NCI-H2081 (cell line): ENCODE measurements at places on chromosomes 7 and 10.

- no peak for DNase-seq
Observed at GRCh38 chr7:40996233-40996677, 706.6 kb downstream of the INHBA start.

GRCh38 chr7:134742688-134743350, 36.6 kb upstream of the CALD1 start:
- no peak for DNase-seq

DNA sequence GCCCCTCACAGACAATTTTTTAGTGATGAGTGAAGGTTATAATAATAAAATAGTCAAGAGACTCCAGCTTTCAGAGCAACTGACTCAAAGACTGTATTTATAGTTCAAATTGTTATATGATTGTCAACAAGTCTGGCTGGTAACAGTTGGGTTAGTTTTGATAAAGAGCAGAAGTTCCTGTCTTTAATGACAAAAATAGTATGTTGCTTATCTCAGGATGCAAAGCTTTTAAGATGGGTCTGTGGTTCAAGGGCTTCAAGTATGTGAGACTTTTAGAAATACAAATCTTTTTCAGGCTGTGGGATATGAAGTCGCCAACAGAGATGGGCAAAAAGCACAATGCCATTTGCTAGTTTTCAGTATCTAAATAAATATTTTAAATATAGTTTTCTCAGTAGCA, 118.4 kb downstream of the ABCA13 start:
- no peak for DNase-seq

- DNase-seq: no peak
Observed at GRCh38 chr7:74584160-74584954, 73.2 kb upstream of the GTF2I start.

DNA sequence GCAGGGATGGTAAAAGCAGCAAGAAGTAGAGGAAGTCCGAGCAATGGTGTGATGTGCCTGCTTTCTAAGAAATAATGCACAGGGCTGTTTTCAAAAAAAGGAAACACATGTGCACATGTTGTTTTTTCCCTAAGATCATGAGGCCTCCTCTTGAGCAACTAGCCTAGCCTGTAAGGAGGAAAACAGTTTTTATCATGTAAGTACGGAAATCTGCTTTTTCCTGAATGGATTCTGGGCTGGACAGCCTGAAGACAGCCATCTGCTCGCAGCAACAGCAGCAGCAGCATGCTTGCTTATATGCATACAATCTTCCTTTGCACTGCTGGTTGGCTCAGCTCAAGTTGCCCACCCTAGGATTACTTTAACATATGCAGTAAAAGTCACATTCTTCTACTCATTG, 87.1 kb downstream of the HIBADH start:
- no peak for DNase-seq

GRCh38 chr10:47349941-47350371, 1.8 kb downstream of the RBP3 start:
- no peak for DNase-seq

- DNase-seq: no peak
Observed at GRCh38 chr7:23332910-23333612, 33.9 kb downstream of the MALSU1 start.

GRCh38 chr10:130336617-130337304, 200.6 kb downstream of the GLRX3 start:
- DNase-seq: no peak

- no peak for DNase-seq
Observed at GRCh38 chr7:99398891-99399445, 9.4 kb downstream of the PDAP1 start.

DNA sequence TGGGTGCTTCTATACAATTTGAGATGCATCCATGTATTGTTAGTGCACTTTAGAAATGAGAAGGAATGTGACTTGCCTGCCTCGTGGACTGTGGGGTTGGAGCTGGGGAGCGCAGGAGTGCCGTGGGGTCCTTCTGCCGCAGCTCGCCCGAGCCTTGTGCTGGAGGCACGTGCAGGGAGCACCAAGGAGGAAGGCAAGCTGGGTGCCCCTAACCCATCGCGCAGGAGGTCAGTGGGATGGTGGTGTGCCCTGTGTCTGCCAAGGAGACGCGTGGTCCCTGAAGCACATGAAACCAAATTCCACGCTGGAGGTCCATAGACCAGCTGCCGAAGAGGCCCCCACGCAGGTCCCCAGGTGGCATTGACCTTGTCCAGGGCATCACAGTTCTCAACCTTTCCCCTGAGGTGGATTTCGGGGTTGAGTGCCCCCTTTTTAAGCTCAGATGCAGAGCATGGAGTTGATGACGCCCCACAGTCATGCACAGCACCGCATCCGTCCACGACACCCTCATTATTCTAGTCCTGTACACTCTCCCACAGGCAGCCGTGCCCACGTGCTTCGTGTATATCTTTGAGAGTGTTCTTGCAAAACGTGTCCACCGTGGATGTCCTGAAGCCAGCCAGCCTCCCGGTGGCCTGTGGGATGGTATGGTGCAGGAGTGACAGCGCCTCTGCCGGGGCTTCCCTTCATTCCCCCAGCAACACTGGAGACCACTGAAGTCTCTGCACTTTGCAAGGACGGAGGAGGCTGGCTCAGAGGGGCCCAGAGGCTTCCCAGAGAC, 35.5 kb downstream of the FKBP6 start:
- no peak for DNase-seq

GRCh38 chr7:105911961-105912575, 35.7 kb upstream of the ATXN7L1 start:
- DNase-seq: no peak

- DNase-seq: no peak
Observed at GRCh38 chr7:121259826-121260225, 69.0 kb upstream of the WNT16 start.

- DNase-seq: no peak
Observed at GRCh38 chr7:106420210-106420609, 135.4 kb upstream of the NAMPT start.

- DNase-seq: peak; percentile 90
Observed at GRCh38 chr7:95476904-95477594, 8.7 kb upstream of the ASB4 start.

- DNase-seq: no peak
Observed at GRCh38 chr10:2974083-2974482, 93.3 kb upstream of the PFKP start.

- peak; percentile 81 for DNase-seq
Observed at GRCh38 chr7:5634107-5634950, 147.1 kb downstream of the RNF216 start.

- no peak for DNase-seq
Observed at GRCh38 chr7:138303230-138304070, 156.6 kb upstream of the TRIM24 start.

DNA sequence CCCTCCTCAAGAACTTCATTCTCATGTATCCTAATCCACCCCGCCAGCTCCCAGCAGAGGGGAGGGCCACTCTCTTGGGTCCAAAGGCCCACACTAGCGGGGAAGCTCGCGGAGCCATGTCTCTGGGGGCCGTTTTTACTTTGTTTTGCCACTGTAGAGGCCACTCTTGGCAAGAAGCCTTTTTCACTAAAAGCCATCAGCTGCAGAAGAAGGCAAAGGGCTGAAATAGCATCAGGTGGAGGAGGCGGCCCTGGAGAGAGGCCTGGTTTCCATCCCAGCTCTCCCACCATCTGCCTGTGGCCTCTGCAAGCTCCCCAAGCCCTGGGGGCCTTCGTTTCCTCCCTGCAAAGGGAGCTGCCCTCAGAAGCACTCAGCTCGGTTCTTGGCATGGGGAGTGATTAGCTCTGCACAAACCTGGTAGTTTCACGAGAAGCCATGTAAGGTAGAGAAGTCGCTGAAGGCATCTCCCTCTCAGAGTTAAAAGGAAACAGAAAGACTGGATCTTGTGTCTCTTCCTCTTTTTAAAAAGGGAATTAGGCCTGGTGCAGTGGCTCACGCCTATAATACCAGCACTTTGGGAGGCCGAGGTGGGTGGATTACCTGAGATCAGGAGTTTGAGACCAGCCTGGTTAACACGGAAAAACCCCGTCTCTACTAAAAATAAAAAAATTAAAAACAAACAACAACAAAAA, 70.3 kb downstream of the PARP12 start:
- DNase-seq: no peak

GRCh38 chr10:127987467-127988380, 80.8 kb downstream of the PTPRE start:
- DNase-seq: no peak

DNA sequence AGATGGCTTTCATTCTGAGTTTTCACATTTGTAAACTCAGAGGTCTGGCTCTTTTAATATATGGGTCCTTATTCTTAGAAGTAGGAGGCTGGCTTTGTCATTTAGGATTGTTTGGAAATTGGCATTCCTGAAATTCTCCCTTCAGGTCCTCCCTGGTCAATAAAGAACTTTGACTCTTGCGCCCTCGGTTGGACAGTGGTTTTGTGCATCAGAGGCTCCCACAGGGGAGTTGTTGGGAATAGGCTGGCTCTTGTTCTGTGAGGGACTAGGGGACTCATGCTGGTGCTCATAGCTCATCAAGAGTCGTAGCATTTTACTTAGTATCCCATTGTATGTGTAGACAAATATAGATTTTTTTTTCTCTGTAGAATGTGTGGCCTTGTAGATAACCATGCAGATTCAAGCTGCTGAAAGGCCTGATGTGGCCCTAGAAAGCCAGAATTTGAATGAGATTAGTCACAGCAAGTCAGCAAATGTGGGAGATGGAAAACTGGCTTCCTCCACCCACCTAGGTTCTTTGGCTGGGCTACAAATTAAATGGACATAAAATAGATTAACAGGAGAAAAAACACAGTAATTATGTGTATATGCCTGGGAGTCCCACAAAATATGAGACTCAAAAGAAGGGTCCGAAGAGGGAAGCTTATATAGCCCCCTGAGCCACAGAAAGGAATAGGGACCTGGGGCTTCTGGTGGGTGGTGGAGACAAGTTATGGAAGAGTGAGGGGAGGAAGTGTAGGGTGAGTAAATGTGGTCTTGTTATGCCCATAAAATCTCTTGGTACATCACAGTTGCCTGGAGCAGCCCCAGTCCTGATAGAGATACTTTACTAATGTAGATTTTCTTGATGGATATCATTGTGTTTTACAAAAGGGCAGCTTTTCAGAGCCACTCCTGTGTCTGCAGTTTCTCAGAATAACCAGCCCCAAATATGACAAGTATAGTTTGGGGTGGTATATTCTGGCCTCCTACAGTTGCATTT, 94.6 kb upstream of the BTBD16 start:
- no peak for DNase-seq

- no peak for DNase-seq
Observed at GRCh38 chr7:129924602-129925001, 28.2 kb downstream of the UBE2H start.

DNA sequence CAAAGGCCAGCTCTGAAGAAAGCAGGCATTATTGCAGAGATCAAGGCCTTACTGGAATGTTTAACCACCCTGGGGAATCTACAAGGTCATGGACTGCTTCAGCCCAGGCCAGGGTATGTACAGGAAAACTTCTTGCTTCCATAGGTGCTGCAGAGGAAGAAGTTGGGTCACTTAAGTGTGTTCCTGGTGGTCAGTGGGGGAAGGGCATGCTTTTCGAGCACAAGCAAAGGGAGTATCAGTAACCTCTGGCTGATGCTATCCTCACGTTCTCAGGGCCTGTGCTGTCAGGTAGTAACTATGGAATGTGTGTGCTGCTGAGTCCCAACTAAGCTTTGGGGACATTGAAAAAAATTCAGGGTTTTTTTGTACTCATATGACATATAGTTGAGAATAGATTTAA, 234.0 kb upstream of the SP4 start:
- no peak for DNase-seq

- no peak for DNase-seq
Observed at GRCh38 chr10:8133146-8133545, 78.7 kb downstream of the GATA3 start.

- peak; percentile 30 for DNase-seq
Observed at GRCh38 chr10:75187961-75188426, 22.6 kb upstream of the VDAC2 start.

- no peak for DNase-seq
Observed at GRCh38 chr7:158394936-158395335, 192.7 kb downstream of the PTPRN2 start.

DNA sequence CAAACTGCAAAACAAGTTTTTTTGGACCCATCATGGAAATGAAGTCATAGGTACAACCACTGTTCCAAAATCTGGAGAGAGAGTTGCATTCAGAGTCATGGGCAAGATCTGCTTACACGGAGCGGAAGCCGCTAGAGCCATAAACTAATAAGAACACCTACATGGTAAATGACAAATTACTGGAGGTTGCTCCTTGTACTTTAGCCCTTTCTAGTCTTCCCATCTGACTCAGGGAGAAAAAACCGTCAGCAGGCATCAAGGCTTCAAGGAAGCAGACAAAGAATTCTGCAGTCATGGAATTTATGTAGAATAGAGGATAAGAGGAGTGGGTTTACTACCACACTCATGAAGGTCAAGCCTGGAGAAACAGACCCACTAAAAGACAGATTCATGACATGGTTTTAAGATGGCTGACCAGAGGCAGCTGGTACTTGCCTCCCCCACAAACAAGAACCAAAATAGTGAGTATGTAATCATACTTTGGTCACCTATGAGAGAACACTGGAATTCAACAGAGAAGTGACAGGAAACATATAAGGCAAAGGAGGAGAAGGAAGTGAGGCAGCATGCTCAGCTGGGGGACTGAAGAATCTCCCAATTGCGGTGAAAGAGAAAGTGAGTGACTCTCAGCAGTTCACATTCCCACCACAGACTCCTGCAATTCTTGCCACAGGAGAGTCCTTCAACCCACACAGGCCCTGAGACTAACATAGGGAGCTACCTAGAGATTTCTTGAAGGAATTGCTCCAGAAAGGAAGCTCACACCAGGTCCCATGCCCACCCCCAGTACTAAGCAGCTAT, 42.4 kb upstream of the ASAH2 start:
- no peak for DNase-seq

DNA sequence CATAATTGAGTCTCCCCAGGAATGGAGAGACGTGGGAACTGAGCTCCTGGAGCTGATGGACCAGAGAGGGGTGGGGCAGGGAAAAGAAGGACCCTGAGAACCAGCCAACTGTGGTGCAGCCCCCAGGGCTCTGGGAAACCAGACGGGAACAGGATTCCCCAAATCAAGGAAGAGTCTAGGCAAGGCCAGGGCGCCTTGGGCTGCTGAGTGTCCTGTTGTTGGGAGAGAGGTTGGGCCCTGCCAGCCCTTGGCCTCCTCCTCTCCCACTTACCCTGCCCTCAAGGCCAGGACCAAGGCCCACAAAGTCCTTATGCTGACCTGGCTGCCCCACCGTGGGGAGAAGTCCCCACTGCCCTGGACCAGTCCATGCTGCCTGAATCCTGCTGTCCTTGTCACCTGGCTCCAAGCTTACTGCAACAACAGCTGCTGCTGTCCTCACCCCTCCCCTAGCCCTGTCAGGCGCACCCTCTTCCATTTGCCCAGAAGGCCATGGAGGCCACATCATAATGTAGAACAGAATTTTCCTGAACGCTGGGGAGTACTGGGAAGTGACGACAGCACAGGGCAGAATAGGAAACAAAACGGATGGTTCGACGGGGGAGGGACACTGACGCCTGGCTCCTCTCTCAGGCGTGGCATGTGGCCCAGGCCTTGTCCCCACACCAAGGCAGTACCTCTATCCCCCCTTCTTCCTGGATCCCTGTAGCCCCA, 132.9 kb upstream of the ZMIZ1 start:
- no peak for DNase-seq

- no peak for DNase-seq
Observed at GRCh38 chr10:102514487-102515311, 10.9 kb downstream of the SUFU start.

DNA sequence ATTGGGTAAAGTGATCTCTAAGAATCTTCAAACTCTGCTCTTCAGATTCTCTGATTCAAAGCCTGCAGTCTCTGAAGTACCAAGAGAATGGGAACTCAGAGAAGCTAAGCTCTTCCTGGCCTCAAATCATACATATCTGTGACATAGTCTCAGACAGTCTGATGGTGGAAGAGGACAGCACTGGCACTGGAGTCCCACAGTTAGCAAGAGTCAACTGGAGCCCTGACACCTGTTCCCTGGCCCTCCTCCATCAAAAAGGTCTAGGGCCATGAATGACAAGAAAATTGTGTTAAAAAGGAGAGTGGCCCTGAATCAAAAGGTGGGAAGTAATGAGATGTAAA, 37.7 kb downstream of the PRSS2 start:
- DNase-seq: no peak
